ENCODE measurements at places on chromosomes 7 and 10. TPM values are rescaled to one million over a fixed set of nuclear protein-coding genes. Genes with fewer than 3 reads are reported as not detected.

DNA sequence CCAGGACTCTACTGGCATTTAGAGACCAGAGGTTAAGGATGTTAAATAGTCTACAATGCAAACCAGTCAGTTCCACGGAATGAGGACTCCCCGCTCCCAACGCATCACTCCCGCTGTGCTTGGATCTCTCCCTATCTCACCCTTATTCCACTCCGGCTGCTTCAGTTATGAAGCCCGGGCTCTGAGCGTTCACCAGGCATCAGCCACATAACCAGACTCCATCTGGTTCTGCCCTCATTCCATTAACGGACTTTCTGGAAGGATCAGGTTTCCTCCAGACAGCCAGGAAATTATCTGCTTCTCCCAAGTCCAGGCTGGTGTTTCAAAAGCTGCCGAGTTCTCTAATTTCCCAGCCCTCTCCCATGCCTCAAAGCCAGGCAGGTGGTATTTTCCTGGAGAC is 499.3 kb downstream of the GLRX3 start:
- DNase-seq: no peak

DNA sequence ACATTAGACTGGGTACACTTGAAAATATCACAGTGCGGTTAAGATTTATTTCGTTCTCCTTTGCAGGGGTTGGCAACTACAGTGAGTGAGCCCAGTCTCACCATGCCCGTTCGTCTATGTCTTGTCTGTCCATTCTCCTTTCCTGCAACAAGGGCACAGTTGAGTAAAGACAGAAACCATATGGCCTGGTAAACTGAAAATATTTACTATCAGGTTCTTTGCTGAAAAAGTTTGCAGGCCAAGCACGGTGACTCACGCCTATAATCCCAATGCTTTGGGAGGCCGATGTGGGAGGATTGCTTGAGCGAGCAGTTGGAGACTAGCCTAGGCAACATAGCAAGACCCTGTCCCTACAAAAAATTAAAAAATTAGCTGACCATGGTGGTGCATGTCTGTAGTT is 11.4 kb upstream of the KCTD7 start:
- no peak for DNase-seq

DNA sequence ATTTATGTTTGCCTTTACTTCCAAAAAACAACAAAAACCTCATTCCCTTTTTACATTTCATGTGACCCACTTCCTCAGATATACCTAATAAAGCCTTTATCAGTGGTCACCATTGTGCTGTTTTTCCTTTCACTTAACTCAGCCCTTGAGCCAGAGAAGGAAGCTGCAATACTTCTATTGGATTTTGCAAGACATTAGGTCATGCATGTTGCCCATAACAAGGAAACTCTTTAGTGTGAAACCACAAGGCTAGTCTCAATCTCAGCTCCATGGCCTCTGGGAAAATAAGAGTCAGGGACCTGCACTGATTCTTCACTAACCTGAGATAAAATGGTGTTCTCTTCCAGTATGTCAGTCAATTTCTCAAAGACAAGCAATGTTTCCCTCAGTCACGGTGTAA is 27.8 kb downstream of the STEAP4 start:
- no peak for DNase-seq

DNA sequence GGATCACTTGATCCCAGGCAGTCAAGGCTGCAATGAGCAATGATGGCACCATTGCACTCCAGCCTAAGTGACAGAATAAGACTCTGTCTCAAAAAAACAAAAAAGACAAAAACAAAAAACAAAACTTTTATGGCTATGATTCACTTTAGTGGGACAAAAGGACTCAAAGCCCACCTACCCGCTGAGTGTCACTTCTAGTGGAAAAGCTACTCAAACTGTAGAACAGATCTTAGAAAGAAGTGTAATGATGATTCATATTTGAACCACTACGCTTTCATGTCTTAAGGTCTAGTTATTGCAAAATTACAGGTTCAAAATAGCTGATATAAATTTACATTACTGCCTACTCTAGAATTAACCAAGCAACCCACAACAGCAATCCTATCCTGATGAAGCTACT is 47.1 kb upstream of the OTUD1 start:
- no peak for DNase-seq

DNA sequence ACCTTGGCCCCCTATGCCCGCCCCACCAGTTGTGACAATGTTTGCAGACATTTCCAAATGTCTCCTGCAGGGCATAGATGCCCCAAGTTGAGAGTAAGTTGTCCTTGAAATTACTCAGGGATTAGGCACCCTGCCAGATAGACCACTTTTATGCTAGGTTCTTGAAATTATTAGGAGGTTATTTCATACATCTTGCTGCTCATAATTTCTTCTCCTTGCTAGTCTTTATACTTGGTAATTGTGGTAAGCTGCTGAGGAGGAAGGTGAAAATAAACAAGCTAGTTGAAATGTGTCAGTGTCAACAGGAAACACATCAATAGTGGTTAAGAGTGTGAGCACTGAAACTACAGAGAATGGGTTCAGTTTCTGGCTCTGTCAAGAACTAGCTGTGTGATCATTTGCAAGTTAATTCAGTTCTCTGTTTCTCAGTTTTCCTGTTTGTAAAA is 63.7 kb upstream of the AOAH start:
- DNase-seq: no peak

DNA sequence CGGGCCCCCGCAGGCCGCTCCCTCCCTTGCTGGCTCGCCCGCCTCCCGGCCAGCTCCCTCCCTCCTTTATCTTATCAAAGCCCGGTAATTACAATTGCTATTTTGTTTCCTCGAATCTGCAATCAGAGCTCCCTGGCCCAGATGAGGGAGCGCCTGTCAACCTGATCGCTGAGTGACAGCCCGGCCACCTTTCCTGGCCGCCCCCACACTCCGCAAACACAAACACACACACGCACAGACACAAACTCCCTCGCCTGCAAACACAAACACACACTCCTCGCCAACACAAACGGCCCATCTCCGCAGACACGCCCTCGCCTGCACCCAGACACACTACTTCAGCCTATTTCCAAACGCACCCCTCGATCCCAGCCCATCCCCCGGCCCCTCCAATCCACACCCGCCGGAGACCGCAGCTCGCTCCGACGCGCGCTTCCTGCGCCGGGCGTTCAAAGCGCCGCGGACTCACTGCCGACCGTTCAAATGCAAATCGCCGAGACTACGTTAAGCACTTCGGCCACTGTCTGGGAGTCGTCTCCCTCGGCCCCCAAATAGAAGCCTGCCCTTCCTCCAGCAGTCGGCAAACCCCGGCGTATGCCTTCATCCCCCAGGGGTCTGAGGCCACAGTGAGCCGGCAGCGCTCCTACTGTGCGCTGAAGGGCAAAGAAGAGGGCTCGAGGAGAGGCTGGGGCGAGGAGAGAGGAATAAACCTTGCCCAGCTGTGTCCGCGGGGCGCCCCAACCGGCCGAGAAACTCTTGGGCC is 3.0 kb upstream of the FGF8 start:
- peak; percentile 21 for DNase-seq

- no peak for DNase-seq
Observed at GRCh38 chr10:15370212-15370855, 755 bp downstream of the FAM171A1 start.

- DNase-seq: peak; percentile 24
Observed at GRCh38 chr7:40544871-40545303, 410.1 kb downstream of the SUGCT start.

PODXL gene
- polyA plus RNA-seq: 81.5 TPM

PITRM1 gene
- polyA plus RNA-seq: 67.9 TPM

PDZD8 gene
- polyA plus RNA-seq: 16.6 TPM

GPER1 gene
- polyA plus RNA-seq: 6.7 TPM
